ENCODE measurements at places on chromosomes 2 and 18.

- DNase-seq: no peak
Observed at GRCh38 chr2:98891591-98891990, 44.4 kb downstream of the CRACDL start.

DNA sequence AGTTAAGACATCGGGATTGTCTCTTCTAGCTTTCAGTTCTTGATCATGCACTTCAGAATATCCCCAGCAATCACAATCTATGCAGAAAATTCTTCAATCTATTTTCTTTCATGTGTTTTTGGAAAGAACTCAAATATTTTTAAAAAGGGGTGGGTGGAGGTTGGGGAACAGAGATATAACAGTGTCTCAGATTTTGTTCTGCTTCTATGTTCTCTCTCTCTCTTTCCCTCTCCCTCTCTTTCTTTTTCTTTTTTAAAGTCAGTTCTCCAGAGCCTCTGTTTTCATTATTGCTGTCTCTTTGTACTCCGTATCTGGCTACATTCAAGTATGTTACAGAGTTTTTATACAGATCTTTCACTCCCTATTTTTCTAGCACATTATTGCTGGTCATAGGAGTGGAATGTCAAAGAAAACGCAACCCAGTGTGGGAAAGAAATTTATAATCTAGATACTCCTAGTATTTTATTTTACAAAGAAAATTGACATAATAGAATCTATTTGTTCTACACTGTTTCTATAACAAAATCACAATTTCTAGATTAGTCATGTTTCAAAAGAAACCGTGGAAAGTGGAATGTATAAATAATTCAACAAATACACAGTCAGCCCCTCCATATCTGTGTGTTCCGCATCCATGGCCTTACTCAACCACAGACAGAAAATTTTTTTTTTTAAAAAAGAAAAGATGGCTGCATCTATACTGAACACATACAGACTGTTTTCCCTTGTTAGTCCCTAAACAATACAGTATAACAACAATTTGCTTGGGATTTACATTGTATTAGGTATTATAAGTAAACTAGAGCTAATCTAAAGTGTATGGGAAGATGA, 11.2 kb upstream of the NEMP2 start:
- DNase-seq: no peak

- DNase-seq: peak; percentile 41
Observed at GRCh38 chr2:120825370-120826259, 89.9 kb downstream of the GLI2 start.

GRCh38 chr2:555164-555922, 121.9 kb downstream of the TMEM18 start:
- no peak for DNase-seq

- no peak for DNase-seq
Observed at GRCh38 chr2:1514391-1515072, 101.3 kb downstream of the TPO start.
